ENCODE measurements at places on chromosomes 16 and 17.
A peak's percentile ranks its signal among the peaks of the same experiment; 100 is the strongest.

DNA sequence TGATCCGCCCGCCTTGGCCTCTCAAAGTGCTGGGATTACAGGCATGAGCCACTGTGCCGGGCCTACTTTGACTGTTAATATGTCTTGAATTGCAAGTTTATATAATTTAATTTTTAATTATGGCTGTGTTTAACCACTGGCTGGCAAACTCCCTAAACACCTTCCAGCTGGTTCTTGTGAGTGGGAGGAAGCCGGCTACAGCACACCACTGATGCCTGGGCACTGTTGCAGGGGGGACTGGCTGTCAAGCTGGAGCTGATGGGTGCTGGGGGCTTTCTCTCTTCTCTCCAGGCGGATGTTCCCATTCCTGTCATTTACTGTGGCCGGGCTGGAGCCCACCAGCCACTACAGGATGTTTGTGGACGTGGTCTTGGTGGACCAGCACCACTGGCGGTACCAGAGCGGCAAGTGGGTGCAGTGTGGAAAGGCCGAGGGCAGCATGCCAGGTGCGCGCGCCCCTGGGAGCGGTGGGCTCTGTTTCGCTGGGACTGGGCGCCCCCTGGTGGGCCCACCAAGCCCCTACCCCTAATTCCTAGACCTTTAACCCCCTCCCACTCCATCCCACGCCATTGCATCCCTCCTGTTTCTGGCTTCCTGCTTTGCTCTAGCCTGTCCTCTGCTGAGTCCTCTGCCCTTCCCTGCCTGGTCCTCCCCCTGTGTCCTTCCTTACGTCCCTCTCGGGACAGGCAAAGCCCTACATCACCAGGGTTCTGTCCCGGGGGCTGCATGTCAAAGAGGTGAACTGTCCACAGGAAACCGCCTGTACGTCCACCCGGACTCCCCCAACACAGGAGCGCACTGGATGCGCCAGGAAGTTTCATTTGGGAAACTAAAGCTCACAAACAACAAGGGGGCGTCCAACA, 9.5 kb downstream of the TBX21 start:
- DNase-seq, result no peak

DNA sequence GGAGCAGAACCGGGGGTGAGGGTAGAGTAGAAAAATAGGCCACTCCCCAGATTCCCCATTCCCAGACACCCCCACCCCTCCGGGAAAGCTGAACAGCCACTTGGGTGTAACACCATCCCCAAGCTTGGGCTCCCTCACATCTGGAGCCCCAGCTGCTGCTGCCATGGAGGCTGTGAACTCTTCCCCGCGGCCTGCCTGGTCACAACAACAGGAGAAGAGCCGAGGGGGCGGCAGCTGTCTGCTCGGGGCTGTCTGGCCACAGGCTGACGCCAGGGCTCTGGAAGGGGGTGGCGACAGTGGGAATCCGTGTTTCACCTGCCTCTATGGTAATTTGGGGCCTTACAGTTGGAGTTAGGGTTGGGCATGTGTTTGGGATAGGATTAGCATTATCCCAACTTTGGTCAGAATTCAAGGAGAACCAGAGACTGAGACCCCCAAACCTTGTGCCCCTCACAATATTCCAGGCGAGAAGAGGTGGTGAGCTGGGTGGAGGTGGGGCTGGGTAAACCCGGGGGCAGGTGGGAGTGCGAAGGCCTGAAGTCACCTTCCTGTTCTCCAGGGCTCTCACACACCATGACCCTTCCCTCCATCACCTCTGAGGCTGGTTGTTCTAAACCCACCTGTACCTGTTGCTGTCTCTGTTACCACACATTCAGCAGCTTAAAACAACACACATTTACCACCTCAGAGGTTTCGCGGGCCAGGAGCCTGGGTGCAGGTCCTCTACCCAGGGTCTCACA, 29.7 kb upstream of the NXPH3 start:
- no peak for DNase-seq

GRCh38 chr16:69745959-69746358, 8.8 kb downstream of the NOB1 start:
- DNase-seq, result no peak

- DNase-seq, result no peak
These were observed 219.3 kb upstream of the GSE1 start for GRCh38 chr16:85393674-85394451.

DNA sequence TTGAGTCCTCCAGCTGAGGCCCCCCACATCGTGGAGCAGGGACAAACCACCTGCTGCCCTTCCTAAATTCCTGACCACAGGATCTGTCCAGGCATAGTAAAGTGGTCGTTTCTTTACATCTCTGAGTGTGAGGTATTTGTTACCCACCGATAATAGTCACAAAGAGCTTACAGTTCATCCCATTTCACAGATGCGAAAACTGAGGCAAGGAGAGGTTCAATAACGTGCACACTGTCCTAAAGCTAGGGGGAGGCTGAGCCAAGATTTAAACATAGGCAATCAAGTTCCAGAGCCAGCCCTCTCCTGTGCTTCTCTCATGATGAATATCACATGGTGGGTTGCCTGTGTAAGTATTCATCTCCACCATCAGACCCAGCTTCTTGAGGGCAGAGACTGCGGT, 135.4 kb downstream of the CCT6B start:
- DNase-seq, result no peak

GRCh38 chr17:76781056-76781982, 43.4 kb downstream of the MFSD11 start:
- DNase-seq, result no peak

- DNase-seq, result peak; percentile 82
These were observed 30.0 kb downstream of the TBC1D16 start for GRCh38 chr17:80005360-80006338.

DNA sequence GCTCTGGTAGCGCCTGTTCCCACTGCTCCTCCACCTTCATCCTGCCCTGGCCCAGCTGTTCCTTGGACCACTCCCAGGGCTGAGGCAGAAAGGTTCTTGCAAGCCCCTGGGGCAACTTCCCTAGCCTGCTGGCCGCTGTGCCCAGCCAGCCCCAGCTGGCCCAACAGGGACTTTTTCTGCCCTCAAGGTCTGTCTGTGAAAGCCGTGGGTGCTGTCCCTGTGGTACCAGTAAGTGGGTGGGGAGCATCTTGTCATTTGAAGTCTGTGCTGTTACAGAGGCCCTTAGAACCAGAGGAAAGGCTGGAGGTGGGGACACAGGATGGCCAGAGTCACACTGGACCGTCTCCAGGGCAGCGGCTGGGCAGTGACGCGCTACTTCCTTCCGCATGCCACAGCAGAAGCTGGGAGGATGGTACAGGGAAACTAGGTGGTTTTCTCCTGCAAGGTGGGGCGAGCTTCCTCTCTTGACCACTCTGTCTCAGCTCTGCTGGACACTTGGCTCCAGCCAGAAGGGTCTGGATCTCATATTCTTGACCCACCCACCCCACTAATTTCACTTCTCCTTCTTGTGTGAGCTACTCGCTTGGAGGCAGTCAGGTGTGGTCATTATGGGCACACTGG, 87.8 kb downstream of the PLCG2 start:
- DNase-seq, result no peak

DNA sequence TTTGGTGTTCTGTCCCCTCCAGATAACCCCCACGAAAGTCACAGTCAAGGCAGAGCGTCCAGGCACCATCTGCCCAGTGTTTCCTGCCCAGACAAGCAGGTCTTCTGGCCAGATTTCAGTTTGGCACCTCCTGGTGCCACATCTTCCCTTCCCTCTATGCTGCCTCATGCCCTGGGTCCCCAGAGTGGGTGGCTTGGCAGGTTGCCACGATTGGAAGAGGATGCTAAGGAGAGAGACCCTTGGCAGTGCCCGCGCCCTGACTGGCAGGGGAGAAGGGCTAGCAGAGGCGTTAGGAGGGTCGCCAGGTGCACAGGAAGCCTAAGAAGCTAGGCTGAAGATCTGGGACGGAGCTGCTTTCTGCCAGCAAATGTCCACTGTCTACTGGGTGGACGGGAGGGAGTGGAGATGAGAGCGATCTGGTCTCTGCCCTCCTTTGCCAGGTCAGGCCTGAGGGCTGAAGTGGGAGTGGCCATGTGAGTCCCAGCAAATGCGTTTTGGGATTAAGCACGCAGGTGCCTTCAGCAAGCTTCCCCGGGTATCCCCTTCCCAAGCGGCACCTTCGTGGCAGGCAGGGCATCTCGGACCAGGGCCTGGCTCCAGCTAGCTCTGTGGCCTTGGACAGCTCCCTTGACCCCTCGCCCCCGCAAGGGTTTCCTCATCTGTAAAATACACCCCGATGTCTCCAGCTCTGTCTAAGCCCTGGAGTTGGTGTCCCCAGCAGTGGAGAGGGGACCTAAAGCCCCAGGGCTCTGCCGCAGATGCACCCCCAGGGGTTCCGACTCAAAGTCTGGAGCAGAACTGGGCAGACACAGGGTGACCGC, 13.4 kb upstream of the CD300A start:
- DNase-seq, result peak; percentile 80

DNA sequence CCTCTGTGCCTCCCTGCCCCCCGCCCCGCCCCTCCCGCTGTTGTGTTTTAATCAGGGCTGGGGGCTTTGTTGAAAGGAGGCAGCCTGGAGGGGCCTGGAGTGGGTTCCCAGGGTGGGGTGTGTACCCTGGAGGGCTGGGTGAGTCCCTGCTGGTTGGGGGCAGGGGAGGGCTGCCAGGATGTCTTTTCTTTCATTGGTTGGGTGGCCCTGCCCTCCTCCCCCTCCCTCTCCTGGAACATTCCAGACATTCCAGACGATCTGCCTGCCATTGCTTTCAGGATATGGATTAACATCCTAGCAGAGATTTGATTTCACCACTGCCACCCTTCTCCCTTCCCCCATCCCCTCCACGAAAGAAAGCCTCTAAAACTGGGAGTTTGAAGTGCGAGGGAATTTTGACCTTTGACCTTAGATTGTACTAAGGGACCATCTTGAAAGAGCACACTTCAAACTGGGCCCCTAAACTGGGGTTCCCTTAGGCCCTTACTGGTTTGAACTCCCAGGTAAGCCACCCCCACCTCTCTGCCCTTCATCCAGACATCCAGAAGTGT, 25.3 kb downstream of the IGF2BP1 start:
- no peak for DNase-seq

- no peak for DNase-seq
These were observed 7.5 kb downstream of the SLC13A2 start for GRCh38 chr17:28480799-28481571.

- DNase-seq, result no peak
These were observed 601 bp downstream of the JMJD8 start for GRCh38 chr16:683396-684070.

Data from cerebellum (tissue), 4 donors.